Stomach (tissue), 19 donors: ENCODE measurements at places on chromosomes 5 and 9. TPM values are rescaled to one million over a fixed set of nuclear protein-coding genes. Genes with fewer than 3 reads are reported as not detected.

DNA sequence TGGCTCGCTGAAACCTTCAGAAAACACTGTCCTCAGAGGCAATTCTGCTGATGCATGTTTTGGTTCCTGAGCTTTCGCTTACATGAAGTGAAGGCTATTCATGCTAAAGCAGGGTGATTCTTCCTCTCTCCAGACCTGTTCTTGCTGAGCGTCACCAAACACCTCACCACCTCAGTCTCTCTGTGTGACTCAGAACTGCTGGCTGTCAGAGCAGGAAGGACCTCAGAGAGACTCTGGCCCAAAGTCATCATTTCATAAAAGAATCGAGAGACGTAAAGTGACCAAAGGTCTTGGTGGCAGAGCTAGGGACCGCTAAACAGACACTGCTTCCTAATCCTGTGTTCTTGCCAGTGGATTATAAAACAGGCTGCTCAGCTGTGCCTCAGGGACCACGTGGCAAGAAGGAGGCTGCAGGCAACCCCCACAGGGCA is 73.8 kb downstream of the LHFPL2 start:
- H3K27me3 ChIP-seq, result no peaks in the 10 kb centered on the region
- no peak overlapping the region for H3K27ac ChIP-seq
- no peaks in the 10 kb centered on the region for H3K36me3 ChIP-seq
- H3K4me3 ChIP-seq, result no peak overlapping the region
- peaks cover 28% of the 10 kb centered on the region for H3K4me1 ChIP-seq

Gene LECT2
- total RNA-seq, result not detected

DNA sequence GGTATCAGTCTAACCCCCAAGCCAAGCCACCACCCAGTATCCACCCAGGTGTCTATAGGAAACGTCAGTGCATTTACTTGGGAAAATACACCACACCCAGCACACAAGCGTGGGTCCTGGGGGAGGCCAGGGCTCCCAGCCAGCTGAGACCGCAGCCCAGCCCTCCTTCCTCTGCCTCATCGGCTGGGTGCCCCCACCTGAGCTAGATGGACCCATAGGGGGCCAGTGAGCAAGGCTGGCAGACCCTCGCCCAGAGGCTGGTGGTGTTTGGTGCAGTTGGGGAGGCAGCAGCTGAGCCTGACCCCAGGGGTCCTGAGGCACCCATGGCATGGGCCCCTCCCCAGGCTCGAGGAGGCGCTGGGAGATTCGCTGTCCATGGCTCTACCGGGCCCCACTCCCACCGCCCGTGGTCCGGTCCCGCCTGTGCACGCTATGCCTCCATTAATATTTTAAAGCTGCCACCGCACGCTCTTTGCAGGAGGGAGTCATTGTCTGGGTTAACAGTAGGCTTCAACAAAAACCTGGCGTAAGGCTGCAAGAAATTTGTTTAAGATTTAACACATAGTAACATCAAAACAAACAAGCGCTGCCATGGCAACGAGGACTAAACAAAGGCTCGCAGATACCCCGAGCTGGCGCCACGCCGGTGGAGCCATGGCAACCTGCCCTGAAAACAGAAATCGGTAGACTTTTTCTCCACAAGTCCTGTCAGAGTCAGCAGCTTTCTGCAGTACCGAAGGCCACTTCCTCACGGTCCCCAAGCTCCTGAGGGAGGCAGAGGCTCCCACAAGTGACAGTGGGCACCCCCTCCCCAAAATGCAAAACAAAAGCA is 20.6 kb downstream of the TPPP start:
- peaks cover 40% of the 10 kb centered on the region for H3K4me1 ChIP-seq
- H3K36me3 ChIP-seq, result no peaks in the 10 kb centered on the region
- no peak overlapping the region for H3K27ac ChIP-seq
- H3K27me3 ChIP-seq, result peaks cover 31% of the 10 kb centered on the region
- DNase-seq, result peak; percentile 64

DNA sequence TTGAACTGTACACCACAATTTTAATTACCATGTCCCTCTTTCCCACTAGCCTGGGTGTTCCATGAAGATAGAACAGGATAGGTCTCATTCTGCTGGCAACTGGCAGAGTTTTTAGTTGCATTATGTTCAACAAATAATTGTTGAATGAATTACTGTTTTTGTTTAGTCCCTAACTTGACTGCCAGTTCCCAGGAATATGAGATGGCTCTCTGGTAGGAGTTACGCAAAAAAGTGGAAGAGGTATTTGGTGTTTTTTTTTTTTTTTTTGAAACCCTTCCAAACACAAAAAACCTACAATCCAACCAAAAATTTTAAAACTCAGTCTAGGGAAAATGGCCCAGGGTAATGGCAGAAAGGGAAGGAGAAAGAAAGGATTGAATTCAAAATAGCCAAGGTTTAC is 153.6 kb downstream of the GNAQ start:
- no peak overlapping the region for H3K27ac ChIP-seq
- H3K4me3 ChIP-seq, result no peak overlapping the region
- DNase-seq, result no peak
- H3K4me1 ChIP-seq, result peaks cover 8% of the 10 kb centered on the region

Gene PLAC8L1
- total RNA-seq, result not detected

DNA sequence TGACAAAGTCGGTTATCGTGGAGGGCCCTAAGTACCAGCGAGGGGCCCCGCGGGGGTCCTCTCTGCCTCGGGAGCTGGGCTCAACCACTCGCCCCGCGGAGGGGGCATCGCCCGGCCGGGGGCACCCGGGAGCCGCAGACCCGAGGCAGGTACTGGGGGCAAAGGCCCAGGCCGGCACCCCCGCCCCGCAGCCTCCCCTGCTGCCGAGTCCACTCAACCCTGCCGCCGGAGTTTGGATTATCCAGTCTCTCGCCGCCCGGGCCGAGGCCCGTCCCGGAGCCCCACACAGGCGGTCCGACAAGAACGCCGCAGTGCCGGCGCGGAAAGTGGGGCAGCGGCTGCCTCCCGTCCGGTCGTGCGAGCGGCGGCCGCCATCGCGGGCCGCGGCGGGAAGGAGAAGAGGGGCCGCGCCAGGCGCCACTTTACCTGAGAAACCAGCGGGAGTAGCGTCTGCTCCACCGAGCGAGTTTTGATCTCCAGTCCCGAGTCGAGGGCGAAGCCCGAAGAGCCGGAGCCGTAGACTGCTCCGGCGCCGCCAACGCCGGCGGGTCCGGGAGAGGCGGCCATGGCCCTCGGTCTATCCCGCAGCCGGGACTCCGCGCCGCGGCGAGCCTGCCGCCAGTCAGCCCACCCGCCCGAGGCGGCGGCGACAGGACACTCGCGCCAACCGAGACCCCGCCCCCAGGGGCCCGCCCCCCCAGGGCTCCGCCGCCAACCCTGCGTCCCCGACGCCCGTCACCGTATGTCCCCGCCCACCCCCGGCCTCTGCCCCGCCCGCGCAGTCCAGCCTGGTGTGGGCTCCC is at the start of gene CTNNAL1:
CTNNAL1 (minus strand) TSS at position 624 of the 803 bp plus-strand sequence; CDS start at position 567, 57 bp downstream.
- H3K27ac ChIP-seq, result peak within 1 kb of the TSS; percentile 93
- DNase-seq, result peak; percentile 94
- no peaks in the 10 kb centered on the region for H3K27me3 ChIP-seq
- peak within 1 kb of the TSS; percentile 82 for H3K4me3 ChIP-seq
- H3K4me1 ChIP-seq, result peaks cover 55% of the 10 kb centered on the region
